ENCODE measurements at places on chromosomes 5 and 9.

DNA sequence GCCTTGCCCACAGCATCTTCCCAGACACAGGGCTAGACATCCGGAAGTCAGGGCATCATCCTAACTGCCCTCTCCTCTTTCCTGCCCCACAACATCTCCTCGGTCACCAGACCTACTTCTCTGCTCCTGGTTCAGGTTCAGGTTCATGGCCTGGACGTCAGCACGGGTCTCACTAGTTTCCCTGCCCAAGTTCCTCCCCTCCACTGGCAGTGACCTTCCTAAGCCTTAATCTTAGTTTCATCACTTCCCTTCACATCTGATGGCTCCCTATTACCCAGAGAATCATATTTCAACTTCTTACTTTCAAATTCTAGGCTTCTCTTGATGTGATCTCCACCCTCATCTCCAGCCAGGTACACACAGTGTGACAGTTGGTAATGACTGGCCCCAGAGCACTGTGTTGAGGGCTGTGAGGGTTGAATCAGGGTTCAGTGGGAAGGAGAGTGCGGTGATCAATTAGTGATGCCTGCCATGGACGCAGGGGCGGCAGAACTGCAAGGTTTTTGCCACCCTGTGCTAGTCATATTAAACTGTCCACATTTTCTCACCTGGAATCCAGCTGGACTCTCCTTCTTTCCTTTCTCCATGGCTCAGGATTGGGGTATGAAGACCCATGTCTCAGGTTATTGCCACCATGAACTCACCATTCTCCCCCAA, 34.3 kb upstream of the CRB2 start:
- DNase-seq = no peak

GRCh38 chr9:113898151-113898550, 22.0 kb downstream of the ZNF618 start:
- DNase-seq = no peak

DNA sequence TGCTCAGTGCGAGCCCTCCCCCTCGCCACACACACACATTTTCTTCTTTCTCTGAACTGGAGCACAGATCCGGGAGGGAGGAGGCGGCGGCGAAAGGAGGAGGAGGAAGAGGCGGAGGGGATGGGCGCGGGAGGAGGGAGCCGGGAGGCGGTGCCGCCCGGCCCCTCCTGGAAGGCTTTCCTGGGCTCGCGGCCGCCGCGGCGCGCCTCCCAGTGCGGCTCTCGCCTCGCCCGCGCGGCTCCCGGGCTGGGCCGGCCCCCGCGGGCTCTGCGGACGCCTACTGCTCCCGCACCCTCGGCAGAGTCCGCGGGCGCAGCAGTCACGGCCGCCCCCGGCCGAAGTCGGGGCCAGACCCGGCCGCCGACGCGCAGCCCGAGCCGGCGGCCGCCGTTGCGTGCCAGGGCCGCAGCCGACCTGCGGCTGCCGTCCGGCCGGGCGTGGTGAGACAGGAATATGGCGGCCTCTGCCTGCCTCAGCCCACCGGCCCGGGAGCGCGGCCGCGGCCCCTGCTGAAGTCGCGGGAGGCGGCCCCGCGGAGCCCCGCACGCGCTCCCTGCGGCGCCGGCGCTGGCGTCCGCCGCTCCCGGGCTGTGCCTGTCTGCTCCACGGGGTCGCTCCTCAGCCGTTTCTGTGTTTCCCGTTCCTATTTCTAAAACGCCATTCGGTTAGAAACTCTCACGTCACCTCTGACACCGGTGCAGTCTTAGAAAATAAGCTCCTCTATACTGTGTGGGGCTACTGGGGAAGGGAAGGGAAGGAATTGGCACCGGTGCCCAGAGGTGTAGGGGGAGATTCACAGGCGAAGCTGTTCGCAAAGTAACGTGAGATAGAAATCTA, 500 bp upstream of the GNAQ start:
- DNase-seq = peak; percentile 92

- no peak for DNase-seq
Measured at GRCh38 chr9:15570769-15571168, 17.9 kb downstream of the CCDC171 start.

DNA sequence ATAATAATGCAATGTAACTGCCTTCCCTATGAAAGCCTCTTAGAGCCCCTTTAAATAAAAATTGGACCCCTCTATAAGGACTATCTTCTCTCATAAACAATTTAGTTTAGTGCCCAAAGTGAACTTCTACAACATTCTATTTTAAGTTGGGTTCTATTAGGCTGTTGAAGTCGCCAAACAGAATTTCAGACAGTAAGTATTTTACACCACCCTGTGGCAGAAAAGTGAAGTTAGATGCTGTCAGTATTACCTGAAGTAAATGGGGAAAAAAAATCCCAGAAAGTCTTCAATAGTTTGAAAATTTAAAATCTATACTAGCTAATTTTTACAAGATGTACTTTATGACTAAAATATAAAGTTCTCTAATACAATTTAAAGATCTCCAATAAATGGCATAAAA, 29.5 kb downstream of the CAAP1 start:
- DNase-seq = no peak

- DNase-seq = no peak
Measured at GRCh38 chr5:175850119-175850845, 21.1 kb upstream of the CPLX2 start.

- DNase-seq = no peak
Measured at GRCh38 chr9:122109035-122109813, 16.1 kb upstream of the TTLL11 start.

- DNase-seq = no peak
Measured at GRCh38 chr9:126935630-126936029, 21.0 kb downstream of the RALGPS1 start.

Measured in prostate gland (tissue), 2 donors.